ENCODE measurements at places on chromosomes 7 and 10. TPM values are rescaled to one million over a fixed set of nuclear protein-coding genes. Genes with fewer than 3 reads are reported as not detected.
A peak's percentile ranks its signal among the peaks of the same experiment; 100 is the strongest.

- no peaks in the 10 kb centered on the region for H3K4me1 ChIP-seq
- H3K4me3 ChIP-seq = no peak overlapping the region
- H3K27me3 ChIP-seq = no peaks in the 10 kb centered on the region
- H3K36me3 ChIP-seq = no peaks in the 10 kb centered on the region
- no peak overlapping the region for H3K27ac ChIP-seq
Observed at GRCh38 chr7:41005374-41005901, 697.5 kb downstream of the INHBA start.

DNA sequence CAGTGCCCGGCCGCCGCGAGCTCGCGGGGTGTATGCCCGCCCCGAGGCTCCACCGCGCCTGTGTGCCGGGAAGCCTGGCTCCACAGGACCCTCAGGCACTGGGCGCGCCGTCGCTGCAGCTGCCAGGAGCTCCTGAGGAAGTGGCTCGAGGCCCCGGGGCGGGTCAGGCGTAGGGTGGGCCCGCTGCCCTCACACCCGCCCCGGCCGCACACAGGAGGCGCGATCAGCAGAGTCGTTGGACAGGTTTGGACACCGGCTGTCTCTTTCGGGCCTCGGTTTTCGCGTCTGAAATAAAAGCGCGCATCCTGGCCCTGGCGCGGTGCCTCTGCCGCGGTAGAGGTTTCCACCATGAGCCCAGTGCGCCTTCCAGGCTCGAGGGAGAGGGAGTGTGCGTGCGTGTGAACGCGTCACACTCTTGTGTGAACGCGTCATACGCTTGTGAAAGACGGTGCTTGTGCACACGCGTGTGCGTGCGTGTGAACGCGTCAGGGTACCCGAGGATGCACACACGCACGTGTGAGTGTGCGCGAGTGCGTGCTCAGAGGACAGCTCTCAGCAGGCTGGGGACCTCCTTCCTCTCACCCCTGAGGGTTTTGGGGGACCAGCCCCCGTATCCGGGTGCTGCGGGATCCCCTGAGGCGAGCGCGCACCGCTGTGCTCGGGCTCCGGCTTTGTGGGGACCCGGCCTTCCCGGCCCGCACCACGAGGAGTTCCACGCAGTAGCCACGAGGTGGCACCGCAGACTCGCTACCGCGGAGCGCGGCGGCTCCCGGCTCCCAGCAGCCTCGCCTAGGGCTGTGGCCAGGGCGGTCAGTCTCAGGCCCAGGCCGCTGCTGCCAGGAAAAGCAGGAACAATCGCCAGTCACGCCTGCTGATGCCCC, 83.8 kb downstream of the BMS1 start:
- no peaks in the 10 kb centered on the region for H3K36me3 ChIP-seq
- H3K4me1 ChIP-seq = no peaks in the 10 kb centered on the region
- H3K4me3 ChIP-seq = no peak overlapping the region
- DNase-seq = peak; percentile 30
- peaks cover 30% of the 10 kb centered on the region for H3K27me3 ChIP-seq
- H3K27ac ChIP-seq = no peak overlapping the region

DNA sequence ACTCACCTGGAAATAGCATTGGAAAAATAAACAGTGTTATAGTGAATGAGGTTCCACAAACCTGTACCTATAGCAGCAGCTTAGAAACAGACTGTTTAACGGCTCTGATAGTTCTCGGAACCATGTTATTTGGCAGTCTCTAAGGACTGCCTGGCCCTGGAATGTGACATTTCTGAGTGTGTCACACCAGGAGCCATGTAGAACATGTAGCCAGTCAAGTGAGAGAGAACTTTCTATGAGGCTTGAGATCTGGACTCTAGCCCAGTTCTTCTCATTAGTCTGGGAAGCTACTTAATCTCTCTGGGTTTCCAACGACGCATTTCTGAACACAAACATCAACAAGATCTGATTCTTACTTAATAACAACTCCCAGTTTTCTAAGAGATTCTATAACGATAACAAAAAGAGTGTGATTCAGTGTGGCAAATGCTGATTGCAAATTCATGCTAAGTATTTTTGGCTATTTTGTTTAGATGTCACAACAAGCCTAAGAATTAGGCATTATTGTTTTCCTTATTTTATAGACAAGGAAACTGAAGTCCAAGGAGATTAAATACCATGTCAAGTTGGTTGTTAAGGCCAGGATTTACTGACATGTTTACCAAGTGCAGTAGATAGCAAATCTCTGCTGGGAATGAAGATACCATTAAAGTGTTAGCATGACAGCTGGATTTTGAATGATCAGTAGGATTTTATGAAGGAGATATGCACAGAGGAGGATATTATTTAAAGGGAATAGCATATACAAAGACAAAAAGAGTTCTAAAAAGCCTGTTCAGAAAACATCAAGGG, 47.2 kb downstream of the APBB1IP start:
- no peak overlapping the region for H3K4me3 ChIP-seq
- H3K4me1 ChIP-seq = peaks cover 13% of the 10 kb centered on the region
- H3K36me3 ChIP-seq = no peaks in the 10 kb centered on the region
- H3K27ac ChIP-seq = no peak overlapping the region
- DNase-seq = no peak

- no peak overlapping the region for H3K27ac ChIP-seq
- no peak for DNase-seq
- no peaks in the 10 kb centered on the region for H3K36me3 ChIP-seq
- no peak overlapping the region for H3K4me3 ChIP-seq
- H3K27me3 ChIP-seq = peaks cover 2% of the 10 kb centered on the region
- no peaks in the 10 kb centered on the region for H3K4me1 ChIP-seq
Observed at GRCh38 chr7:54858008-54858692, 99.1 kb upstream of the SEC61G start.

DNA sequence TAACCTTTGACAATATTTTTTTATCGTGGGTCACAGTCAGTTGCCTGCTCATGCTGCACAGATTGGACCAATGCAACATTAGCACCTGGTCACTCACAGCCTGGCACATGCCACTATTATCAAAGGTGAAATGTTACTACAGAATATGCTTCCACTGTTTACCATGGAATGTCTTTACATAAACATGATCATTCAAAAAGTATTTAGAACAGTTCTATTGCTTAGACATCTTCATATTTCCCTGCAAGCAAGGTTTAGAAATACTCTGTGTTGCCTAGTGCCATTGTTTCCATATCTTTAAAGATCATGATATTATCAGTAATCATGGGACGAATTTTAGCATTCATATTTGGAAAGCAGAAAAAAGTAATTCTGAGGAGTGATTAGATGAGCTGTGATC, 179.9 kb upstream of the CHRM2 start:
- no peak overlapping the region for H3K4me3 ChIP-seq
- DNase-seq = no peak
- no peaks in the 10 kb centered on the region for H3K4me1 ChIP-seq
- H3K36me3 ChIP-seq = no peaks in the 10 kb centered on the region
- no peaks in the 10 kb centered on the region for H3K27me3 ChIP-seq

DNA sequence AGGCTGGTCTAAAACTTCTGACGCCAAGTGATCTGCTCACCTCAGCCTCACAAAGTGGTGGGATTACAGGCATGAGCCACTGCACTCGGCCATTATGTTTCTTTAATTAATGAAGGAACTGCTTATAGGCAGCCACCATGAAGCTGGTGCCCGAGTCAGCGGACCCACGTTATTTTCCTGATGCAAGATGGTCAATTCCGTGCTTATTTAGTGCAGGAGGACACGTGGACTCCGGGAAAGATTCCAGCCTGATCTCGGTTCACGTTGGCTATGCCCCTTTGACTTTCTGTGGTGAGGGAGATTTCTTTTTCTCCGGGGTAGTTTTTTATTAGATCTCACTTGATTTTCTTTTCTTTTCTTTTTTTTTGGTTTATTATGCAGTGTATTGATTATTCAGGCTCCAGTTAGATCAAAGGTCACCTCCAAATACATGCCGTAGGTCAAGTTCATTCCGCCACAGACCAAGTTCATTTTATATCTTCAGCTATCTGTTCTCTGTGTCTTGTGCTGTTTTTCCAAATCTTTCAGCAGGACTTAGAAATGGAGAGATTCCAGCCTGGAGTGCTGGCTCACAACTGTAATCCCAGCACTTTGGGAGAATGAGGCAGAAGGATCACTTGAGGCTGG, 8.3 kb downstream of the CAMK1D start:
- no peak for DNase-seq
- H3K27ac ChIP-seq = no peak overlapping the region
- H3K27me3 ChIP-seq = peaks cover 30% of the 10 kb centered on the region
- no peak overlapping the region for H3K4me3 ChIP-seq

- H3K27me3 ChIP-seq = no peaks in the 10 kb centered on the region
- no peaks in the 10 kb centered on the region for H3K36me3 ChIP-seq
- no peaks in the 10 kb centered on the region for H3K4me1 ChIP-seq
- H3K4me3 ChIP-seq = no peak overlapping the region
- H3K27ac ChIP-seq = no peak overlapping the region
- DNase-seq = no peak
Observed at GRCh38 chr10:61376377-61376776, 76.8 kb downstream of the TMEM26 start.

The TMEM178B gene
- not detected for total RNA-seq

The SPDYE2B gene
- total RNA-seq = not detected

DNA sequence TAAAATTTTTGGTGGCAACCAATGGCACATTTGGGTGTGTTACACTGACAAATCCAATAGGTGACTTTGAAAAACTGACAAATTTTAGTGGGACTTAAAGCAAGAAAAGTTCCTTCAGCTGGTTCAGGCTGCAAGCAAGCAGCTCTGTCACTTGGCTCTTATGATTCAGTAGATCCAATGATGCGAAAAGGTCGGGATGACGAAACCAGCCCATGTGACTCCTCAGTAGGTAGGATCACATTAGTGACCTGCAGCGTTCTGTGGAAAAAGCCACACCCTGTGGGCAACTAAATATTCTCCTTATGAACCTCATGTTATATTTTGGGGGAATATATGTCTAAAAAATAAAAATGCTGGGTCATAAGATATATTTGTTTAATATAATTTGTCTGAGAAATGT, 13.3 kb upstream of the TSGA13 start:
- H3K4me3 ChIP-seq = no peak overlapping the region
- H3K27ac ChIP-seq = no peak overlapping the region
- DNase-seq = no peak

DNA sequence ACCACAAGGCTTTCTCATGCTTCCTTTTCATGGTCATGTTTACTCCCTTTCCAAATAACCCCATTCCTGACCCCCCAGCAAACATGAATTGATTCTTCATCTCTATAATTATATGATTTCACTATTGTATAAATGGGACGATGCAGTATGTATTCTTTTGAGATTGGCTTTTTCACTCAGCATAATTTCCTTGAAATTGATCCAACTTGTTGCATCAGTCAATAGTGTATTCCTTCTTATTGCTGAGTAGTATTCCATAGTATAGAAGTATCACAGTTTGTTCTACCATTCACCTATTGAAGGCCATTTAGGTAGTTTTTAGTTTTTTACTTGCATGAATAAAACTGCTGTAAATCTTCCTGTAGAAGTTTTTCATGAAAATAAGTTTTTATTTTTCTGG, 264.7 kb downstream of the BAMBI start:
- no peak for DNase-seq
- H3K27me3 ChIP-seq = no peaks in the 10 kb centered on the region
- H3K4me1 ChIP-seq = peaks cover 50% of the 10 kb centered on the region

The AASS gene
- total RNA-seq = 43.9 TPM

The ZPBP gene
- total RNA-seq = not detected

DNA sequence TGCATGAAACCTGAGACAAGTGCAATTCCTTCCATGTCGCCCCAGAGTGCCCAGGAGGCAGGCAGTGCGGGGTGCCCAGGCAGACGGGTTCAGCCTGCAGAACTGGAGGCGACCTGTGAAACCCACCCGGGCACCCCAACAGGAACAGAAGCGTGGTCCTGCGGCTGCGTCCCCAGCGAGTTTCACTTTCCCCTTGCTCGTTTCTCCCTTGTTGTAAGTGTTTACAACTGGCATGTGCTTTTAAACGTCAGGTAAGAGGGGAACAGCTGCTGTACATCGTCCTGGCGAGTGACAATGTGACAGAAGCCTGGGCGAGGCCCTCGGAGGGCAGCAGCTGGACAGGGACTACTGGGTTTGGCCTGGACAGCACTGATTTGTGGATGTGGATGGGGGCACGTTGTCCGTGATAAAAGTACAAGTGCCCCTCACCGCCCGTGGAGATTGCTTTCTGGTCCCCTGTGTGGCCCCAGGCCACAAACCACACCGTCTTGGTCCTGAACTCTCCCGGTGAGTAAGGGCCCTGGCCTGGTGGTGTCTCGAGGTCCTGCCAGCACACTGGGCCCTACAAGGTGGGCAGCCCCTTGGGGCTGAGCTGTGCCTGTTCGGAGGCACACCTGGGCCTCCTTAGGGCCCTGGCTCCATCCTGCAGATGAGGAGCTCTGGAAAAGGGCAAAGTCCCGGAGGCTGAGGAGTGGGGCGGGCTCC, 4.0 kb downstream of the VENTX start:
- DNase-seq = no peak
- no peak overlapping the region for H3K27ac ChIP-seq
- peaks cover 18% of the 10 kb centered on the region for H3K4me1 ChIP-seq

DNA sequence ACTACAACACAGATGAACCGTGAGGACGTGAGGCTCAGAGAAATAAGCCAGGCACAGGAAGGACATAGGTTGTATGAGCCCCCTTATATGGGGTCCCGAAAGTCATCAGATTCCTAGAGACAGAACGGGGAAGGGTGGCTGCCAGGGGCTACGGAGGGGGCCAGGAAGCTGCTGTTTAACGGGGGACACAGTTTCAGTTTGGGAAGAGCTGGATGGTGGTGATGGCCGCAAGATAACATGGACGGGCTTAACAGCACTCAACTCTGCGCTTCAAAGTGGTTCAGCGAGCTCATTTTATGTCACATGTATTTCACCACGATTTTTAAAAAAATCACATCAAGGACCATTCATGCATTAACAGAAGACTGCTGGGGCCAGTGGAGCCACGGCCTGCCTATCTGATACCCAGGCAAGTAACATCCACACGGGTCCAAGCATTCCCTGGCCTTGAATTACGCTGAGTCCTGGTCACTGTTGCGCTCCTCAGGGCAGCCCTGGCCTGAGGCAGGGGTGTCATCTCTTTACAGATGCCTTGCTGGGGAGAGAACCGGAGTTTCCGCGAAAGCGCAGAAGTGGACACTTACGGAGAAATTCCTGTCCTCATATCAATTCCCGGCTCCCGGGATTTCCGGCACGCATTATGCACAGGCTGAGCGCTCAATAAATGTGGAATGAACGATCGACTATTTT, 1.5 kb downstream of the CARD11 start:
- H3K27me3 ChIP-seq = peaks cover 7% of the 10 kb centered on the region
- no peak overlapping the region for H3K4me3 ChIP-seq
- H3K36me3 ChIP-seq = no peaks in the 10 kb centered on the region
- H3K27ac ChIP-seq = no peak overlapping the region
- H3K4me1 ChIP-seq = no peaks in the 10 kb centered on the region

The POU6F2 gene
- not detected for total RNA-seq

The LIPF gene
- total RNA-seq = not detected

The SAMD9 gene
- 1.5 TPM for total RNA-seq

GRCh38 chr7:18778594-18778993, 283.0 kb downstream of the HDAC9 start:
- H3K36me3 ChIP-seq = no peaks in the 10 kb centered on the region
- H3K4me1 ChIP-seq = no peaks in the 10 kb centered on the region
- H3K4me3 ChIP-seq = no peak overlapping the region
- H3K27ac ChIP-seq = no peak overlapping the region

The MAPK8 gene
- 64.5 TPM for total RNA-seq

The SGPL1 gene
- 25.0 TPM for total RNA-seq
